Smooth muscle cell of the coronary artery (primary cell): ENCODE measurements at places on chromosomes 12 and 14. TPM values are rescaled to one million over a fixed set of nuclear protein-coding genes. Genes with fewer than 3 reads are reported as not detected.

FAM90A1 gene
- 0.35 TPM in 1 of 2 replicates, not detected in the other for total RNA-seq

KRT76 gene
- total RNA-seq, result not detected in 2 replicates

VDR gene
- total RNA-seq, result 4.2 and 15.8 TPM in 2 replicates

TMEM229B gene
- 0.15 and 1.9 TPM in 2 replicates for total RNA-seq

SUSD6 gene
- total RNA-seq, result 6.0 and 6.9 TPM in 2 replicates

SRRM4 gene
- total RNA-seq, result not detected in 2 replicates

OR6C2 gene
- total RNA-seq, result not detected in 2 replicates

SLC39A5 gene
- total RNA-seq, result not detected in 2 replicates

MMP19 gene
- total RNA-seq, result 4.0 and 12.0 TPM in 2 replicates

ART4 gene
- total RNA-seq, result 0.82 and 33.4 TPM in 2 replicates

RNASE7 gene
- total RNA-seq, result not detected in 2 replicates

KRT82 gene
- not detected in 2 replicates for total RNA-seq

CDH24 gene
- 4.0 and 4.9 TPM in 2 replicates for total RNA-seq
